ENCODE measurements at places on chromosomes 16 and 17. TPM values are rescaled to one million over a fixed set of nuclear protein-coding genes. Genes with fewer than 3 reads are reported as not detected.

CDK10 gene
- polyA plus RNA-seq, result 126 TPM

TTYH2 gene
- polyA plus RNA-seq, result 0.40 TPM

TMEM100 gene
- polyA plus RNA-seq, result not detected

RNF157 gene
- polyA plus RNA-seq, result 19.9 TPM

FBXO39 gene
- polyA plus RNA-seq, result not detected

GNG13 gene
- polyA plus RNA-seq, result not detected

AOC3 gene
- 0.35 TPM for polyA plus RNA-seq

PRSS8 gene
- polyA plus RNA-seq, result not detected

ARHGDIG gene
- polyA plus RNA-seq, result 176 TPM

BLMH gene
- 53.7 TPM for polyA plus RNA-seq

SLFN12 gene
- not detected for polyA plus RNA-seq

SENP3 gene
- 151 TPM for polyA plus RNA-seq

CX3CL1 gene
- polyA plus RNA-seq, result 4.9 TPM

CDK5R1 gene
- polyA plus RNA-seq, result 199 TPM

EME2 gene
- polyA plus RNA-seq, result 25.6 TPM

USP10 gene
- polyA plus RNA-seq, result 32.9 TPM

CSH1 gene
- not detected for polyA plus RNA-seq

KRT24 gene
- 0.83 TPM for polyA plus RNA-seq

Data from neural cell (in vitro differentiated cells).